ENCODE measurements at places on chromosomes 2 and 18. TPM values are rescaled to one million over a fixed set of nuclear protein-coding genes. Genes with fewer than 3 reads are reported as not detected.

DNA sequence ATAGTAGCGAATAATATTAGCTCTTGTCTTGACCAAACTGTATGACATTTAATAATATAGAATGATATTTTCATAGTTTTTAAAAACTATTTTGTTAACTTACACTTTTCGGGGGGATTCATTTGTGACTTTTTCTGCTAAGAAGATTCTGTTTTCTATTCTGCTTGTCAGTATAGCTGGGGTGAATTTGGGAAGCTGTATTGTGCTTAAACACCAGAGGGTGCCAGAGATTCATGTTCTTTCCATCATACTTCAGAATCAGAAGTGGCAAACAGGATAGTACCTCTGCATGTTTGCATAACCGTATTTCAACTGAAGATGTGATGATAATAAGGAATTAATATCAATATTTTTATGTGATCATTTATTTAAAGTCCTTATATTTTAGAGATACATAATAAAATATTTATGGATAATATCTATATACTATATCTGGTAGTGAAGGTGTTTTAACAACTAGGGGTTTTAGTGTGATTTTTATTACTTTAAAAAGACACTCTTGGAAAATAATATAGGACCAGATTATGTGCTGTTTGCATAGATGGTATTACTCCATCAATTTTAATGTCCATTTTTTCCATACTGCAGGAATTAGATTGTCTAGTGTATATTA lies 81.0 kb downstream of the TAF4B start:
- DNase-seq = peak; percentile 64

- no peak for DNase-seq
Measured at GRCh38 chr2:201913201-201913600, 106.9 kb downstream of the CDK15 start.

Gene DUSP19
- total RNA-seq = 0.37 TPM

GRCh38 chr2:216539791-216540241 lies 41.2 kb downstream of the RPL37A start:
- DNase-seq = no peak

Gene SERPINB13
- total RNA-seq = not detected

DNA sequence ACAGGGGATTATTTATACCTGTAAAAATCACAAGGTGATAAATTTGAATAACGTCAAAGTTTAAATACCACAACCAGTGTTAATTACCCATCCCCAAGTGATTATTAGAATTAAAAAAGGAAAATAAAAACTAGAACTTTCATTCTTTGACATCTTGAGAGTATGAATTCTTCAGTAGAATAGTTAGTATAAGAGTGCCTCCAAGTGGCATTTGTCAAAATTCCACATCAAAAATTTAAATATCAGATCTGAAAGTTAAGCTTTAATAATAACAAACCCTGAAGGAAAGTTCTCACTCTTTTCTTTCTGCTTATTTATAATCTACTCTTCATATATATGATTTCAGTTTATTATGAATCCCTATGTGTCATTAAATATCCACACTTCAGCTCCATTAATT lies 273.7 kb upstream of the KYNU start:
- peak; percentile 27 for DNase-seq

DNA sequence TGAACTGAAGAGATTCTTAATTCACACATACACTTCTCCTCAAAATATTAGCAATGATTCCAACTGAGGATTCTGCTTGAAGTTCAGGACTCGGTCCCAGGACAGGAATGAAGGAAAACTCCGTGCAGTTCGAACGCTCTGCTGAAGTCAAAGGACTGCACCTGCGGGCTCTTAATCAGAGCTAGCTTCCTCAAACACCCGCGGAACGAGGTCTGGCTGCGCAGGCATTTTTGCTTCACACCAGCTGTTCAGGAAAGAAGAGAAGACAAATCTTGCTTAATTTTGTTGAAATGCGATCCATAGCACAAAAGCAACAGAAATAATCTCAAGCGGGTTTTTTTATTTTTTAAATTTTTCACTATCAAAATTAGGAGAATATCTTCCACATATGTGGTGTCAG lies 175.6 kb downstream of the LAMA1 start:
- DNase-seq = no peak

DNA sequence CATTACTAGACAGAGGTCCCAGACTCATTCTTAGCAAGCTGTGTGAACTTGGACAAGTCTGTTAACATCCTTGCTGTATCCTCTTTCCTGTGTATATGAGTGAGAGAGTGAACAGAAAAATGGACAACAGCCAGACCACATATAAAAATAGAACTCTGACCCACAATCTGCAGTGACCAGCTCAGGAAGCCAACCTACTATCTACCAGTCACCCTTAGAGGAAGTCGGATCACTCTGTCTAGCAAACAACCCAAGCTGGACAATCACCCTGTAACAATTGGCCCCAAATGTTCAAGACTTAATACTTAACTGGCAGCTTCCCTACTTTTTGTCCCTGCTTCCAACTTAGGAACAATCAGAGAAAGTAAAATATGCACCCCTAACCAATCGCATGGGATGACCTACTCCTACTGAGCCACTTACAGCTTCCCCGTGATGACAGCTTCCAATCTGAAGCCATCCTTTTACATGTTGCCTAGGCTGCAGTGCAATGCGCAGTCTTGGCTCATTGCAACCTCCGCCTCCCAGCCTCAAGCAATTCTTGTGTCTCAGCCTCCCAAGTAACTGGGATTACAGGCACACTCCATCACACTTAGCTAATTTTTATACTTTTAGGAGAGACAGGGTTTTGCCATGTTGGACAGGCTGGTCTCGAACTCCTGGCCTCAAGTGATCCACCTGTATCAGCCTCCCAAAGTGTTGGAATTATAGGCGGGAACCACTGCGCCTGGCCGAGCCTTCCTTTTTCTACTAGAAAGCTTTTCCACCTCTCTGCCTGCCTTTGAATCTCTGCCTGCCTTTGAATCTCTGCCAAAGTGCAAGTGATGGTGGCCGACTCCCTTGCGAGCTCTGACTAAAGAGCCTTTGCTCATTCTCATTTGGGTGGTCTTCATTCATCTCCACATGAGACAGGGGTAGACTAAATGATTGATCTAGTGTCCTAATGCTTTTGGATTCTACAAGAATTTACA lies 158.3 kb upstream of the NDUFV2 start:
- DNase-seq = peak; percentile 47

- no peak for DNase-seq
Measured at GRCh38 chr2:217606296-217606695, 396.5 kb downstream of the TNS1 start.

- no peak for DNase-seq
Measured at GRCh38 chr2:66865161-66865560, 430.2 kb downstream of the MEIS1 start.

- DNase-seq = no peak
Measured at GRCh38 chr2:237214030-237214675, 128.5 kb downstream of the COPS8 start.

Gene SNTG2
- total RNA-seq = not detected

GRCh38 chr2:29009711-29010677 lies 28.9 kb downstream of the TOGARAM2 start:
- no peak for DNase-seq

GRCh38 chr2:44741507-44741906 lies 200.0 kb upstream of the SIX3 start:
- no peak for DNase-seq

DNA sequence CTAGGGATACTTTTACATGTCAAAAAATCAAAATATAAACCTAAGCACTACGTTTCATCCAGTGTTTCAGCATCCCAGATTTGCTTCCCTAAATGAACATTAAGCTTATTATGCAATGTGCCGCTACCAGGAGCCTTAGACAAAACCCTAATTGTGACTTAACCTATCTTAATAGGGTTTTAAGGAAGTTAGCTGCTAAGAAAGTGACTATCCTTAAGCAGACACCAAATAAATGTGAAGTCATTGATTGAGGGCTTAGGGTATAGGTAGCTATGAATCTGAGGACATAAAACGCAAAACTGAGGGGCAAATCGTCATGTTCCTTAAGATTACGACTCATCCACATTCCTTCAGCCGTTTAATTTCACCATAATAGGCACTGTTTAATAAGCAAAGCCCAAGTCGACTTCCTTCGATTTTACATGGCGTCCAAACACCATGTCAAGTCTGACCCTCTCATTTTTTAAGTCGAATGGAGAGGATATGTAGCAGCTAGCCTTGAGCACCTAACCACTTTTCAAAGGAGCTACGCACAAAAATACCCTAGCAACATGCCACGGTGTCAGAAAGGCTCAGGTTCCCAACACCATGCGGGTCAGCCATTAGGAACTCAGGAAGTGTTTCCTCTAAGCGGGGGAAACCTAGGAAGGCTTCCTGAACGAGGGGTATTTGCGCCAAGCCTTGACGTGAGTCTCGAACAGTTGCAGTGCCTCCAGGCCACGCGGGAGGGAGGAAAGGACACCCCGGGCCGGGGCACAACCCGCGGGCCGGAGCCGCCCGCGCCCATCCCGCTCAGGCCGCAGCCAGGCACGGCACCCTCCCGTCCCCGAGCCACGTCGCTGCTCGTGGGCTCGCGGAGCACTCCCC lies 1.0 kb downstream of the HDLBP start:
- DNase-seq = peak; percentile 68

- no peak for DNase-seq
Measured at GRCh38 chr18:9894454-9895068, 8.8 kb downstream of the TXNDC2 start.

- no peak for DNase-seq
Measured at GRCh38 chr18:79921984-79922965, 29.2 kb downstream of the SLC66A2 start.

- DNase-seq = no peak
Measured at GRCh38 chr2:183825710-183826109, 701.5 kb downstream of the NUP35 start.

Gene NT5DC4
- total RNA-seq = 1.4 TPM

Gene SALL3
- total RNA-seq = not detected

Gene SOCS6
- total RNA-seq = 21.1 TPM

- no peak for DNase-seq
Measured at GRCh38 chr2:151905963-151906632, 77.9 kb upstream of the ARL5A start.

DNA sequence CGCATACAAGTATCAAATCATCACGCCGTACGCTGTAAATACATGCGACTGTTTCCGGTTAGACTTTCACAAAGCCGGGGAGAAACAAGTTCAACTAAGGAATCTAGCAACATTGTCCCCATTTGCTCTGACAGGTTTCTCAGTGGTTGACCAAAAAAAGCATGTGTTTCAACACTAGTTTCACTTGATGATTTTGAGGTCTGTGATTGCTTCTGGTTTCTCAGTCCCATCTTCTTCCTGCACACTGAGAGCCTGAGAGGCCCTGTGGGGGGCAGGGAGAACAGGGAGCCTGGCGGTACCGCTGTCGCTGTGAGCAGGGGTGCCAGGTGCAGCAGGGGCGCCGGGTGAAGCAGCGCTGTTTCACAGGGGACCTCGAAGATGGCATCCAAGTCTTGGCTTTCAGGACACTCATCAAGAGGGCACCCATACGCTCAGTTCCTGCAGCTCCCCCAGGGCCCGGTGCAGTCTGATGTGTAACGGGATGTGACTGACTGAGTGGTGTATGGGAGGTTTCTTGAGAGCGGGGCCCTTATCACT lies 270.9 kb downstream of the TWIST2 start:
- DNase-seq = no peak

Gene RPS27A
- total RNA-seq = 852 TPM

GRCh38 chr18:50014606-50015005 lies 180.3 kb downstream of the MYO5B start:
- no peak for DNase-seq

Gene ARMC9
- 26.2 TPM for total RNA-seq

Gene MAP3K19
- not detected for total RNA-seq

Gene ERBB4
- not detected for total RNA-seq

- DNase-seq = no peak
Measured at GRCh38 chr2:52000151-52000855, 968.4 kb upstream of the NRXN1 start.

Gene MAP4K3
- total RNA-seq = 44.8 TPM

GRCh38 chr2:105417857-105418436 lies 19.1 kb upstream of the FHL2 start:
- DNase-seq = no peak

GRCh38 chr2:74529357-74530238 lies at the start of the genes AUP1 and HTRA2:
TSS of gene AUP1 (minus strand) at chr2:74529706. CDS start at chr2:74529629, 77 bp downstream.
TSS of gene HTRA2 (plus strand) at chr2:74529933. CDS start at chr2:74530007, 74 bp downstream.
- peak; percentile 99 for DNase-seq

Gene VSNL1
- not detected for total RNA-seq

Gene RAMP1
- 36.5 TPM for total RNA-seq

- no peak for DNase-seq
Measured at GRCh38 chr2:1544478-1545069, 131.3 kb downstream of the TPO start.

DNA sequence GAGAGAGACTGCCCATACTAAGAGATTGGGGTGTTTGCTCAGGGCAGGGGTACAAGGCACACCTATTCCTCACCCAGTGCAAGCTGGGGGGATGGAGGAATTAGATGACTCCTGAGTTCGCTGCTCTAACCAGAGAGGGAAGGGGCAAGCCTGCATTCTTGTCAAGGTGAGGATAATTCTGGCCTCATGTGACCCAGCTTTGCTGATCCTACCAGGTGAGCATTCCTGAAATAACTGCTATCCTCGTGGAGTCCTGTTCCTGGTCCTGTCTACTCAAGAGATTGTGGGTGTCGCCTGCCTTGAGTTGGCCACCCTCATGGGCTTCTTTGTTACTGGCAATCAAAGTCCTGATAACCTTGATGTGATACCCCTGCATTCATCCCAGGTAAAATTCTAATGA lies 206.0 kb downstream of the SPP2 start:
- no peak for DNase-seq

DNA sequence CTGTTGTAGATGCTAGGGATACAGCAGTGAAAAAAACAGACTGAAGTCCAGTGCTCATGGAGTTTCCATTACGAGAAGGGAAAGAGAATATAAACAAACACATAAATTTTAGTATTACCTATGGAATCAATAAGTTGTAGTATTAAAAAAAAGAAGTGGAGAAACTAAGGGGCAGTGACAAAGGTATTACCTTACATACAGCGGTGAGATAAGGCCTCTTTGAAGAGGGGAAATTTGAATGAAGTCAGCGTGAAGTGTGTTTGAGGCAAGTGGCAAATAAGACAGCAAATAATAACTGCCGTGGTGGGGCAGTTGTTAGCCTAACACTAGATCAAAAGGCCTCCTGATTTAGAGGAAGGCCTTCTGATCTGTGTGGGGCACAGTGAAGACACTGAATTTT lies 57.9 kb downstream of the TLK1 start:
- DNase-seq = no peak

Gene MLPH
- total RNA-seq = 67.8 TPM

- DNase-seq = no peak
Measured at GRCh38 chr2:69624131-69624530, 19.4 kb downstream of the AAK1 start.

Gene COLEC12
- not detected for total RNA-seq

Gene CIB4
- total RNA-seq = not detected

Gene IL1R2
- 3.9 TPM for total RNA-seq

GRCh38 chr2:20186078-20186854 lies 38.7 kb downstream of the SDC1 start:
- peak; percentile 84 for DNase-seq

Data from HT-29 (cell line).